KBM-7 (cell line): ENCODE measurements at places on chromosomes 16 and 17.

GRCh38 chr17:2057760-2058585 lies 3.1 kb downstream of the HIC1 start:
- DNase-seq = no peak

DNA sequence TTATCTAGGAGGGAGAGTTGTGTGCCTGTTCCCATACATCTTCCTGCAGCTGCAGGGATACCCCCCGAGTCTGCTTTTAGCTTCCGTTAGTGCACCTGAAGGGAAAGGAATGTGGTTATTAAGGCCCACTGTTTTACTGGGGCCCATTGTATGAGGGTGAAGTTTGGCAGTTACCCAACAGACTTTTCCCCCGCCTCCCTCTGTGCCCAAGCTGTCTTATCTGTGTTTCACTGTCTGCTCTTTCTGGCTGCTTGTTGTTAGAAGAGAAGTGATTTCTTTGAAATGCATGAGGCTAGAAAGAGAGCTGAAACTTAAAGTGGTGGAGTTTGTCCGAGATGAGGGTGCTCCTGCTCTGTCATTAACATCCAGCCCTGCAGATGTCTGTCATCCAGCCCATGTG lies 7.4 kb upstream of the OR1A2 start:
- DNase-seq = no peak

GRCh38 chr17:47077576-47077975 lies 98.5 kb upstream of the RPRML start:
- DNase-seq = no peak

GRCh38 chr16:17368446-17368845 lies 102.3 kb downstream of the XYLT1 start:
- no peak for DNase-seq

- DNase-seq = peak; percentile 55
These were observed 1.1 kb upstream of the STUB1 start for GRCh38 chr16:678858-679813.

- DNase-seq = no peak
These were observed 1400.1 kb downstream of the CDH8 start for GRCh38 chr16:60636117-60636516.

DNA sequence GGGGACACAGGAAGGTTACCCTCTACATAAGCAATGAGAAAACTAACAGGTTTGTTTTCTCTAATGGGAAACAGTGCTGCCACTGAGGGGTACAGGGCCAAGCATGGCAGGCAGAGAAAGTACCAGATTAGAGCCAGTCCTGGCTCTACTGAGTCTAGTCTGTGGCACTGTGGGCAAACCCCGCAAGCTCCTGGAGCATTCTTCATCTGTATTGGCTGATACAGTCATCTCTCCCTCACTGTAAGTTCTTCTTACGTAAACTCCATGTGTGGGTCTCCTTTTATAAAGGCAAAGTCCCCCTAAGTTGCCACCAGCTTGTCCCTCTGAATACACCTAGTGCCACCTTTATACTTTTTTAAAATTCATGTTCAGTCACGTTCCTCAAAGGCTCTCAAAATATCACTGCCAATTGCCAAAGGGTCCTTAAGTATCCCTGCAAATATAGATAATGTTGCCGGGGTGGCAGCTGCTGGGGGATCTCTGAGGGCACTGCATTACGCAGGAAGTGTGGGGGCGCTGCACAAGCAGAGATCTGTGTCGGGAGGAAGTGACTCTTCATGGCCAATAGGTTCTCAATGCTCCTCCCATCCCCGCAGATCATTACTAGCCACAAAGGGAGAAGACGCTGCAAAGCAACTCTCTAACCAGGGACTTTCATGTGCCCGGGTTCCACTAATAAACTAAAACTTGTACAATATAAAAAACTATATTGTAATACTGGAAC lies 18.8 kb downstream of the XPO6 start:
- DNase-seq = peak; percentile 75

DNA sequence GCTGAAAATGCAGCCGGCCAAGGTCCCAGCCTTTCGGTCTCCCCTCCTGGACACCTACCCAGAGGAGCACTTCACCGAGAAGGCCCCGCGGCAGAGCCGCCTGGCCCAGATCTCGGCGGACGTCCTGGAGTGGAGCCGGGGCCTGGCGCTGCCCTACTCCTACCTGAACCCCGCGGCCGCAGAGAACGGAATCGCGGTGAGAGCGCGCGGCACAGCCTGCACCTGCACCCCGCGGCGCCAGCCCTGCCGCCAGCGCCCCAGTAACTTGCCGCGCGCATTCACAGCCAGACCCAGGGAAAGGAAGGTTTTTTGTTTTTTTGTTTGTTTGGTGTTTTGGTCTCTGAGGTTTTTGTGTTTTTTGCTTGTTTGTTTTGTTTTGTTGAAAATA lies 15.2 kb downstream of the ALOX12B start:
- DNase-seq = no peak

DNA sequence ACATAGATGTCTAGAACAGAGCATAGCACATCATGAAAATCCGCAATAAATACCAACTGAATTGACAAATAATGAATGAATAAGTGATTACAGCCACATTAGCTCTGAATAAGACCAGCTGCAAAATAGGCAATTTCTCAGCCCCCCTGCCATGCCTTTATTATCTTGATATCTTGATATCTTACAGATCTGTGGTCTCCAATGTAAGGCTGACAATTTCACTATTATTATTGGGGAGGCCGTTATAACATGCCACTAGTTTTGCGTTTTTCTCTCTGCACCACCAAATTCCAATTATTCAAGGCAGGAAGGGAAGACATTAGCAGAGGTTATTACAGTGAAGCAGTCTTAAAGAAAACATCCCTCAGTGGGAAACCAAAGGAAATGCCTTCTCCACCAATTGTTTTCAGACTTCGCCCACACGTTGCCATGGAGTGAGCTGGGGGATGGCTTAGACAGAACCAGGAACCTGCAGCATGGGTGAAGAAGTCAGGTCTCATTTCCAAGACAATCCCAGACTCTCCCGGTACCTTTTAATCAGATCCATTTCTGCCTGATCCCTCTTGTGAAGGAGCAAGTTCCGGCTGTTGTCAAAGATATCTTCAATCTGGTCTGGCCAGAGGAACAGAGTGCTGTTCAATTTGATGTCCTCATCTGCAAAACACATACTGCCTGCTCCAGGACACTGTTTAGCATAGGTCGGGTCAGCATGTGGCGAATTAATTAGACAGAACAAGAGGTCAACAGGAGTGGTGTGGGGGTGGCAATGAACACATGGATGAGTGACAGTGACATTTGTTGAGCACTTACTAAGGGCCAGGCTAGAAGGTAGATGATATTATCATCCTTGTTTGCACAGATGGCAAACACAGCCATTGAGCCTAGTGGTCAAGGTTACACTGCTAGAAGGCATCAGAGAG lies 46.4 kb downstream of the DNAH3 start:
- DNase-seq = peak; percentile 52

DNA sequence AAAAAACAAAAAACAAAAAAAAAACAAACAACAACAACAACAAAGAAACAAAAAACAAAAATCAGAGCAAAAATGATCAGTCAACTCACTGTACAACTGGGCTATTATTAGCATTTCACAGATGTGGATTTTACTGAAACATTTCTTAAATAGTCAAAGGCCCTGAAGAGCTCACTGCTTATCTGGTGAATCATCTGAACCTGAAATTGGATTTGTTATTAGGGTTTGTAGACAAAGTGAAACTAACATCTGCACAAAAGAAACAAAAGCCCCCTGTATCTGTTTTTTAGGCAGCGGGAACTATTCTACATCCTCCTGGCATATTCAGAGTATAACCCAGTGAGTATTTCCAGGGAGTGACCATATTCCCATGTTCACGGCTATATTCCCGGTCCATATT lies 32.6 kb upstream of the KSR1 start:
- DNase-seq = no peak

DNA sequence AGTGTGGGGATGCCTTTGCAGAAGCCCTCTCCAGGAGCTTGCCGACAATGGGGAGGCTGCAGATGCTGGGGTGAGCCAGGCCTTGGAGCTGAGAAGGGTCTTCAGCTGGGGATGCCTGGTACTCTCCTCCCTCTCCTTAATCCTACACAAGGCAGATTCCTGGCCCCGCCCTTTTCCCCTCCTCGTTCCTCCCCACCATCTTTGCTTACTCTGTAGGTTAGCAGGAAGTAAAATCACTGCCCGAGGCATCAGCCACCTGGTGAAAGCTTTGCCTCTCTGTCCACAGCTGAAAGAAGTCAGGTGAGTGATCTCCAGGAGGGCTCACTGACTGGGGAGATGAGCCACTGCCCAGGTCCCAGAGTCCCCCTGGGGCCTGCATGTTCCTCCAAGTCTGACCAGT lies 38.7 kb downstream of the NLRC5 start:
- no peak for DNase-seq

GRCh38 chr16:30619202-30619601 lies 9.0 kb upstream of the ZNF689 start:
- DNase-seq = no peak

DNA sequence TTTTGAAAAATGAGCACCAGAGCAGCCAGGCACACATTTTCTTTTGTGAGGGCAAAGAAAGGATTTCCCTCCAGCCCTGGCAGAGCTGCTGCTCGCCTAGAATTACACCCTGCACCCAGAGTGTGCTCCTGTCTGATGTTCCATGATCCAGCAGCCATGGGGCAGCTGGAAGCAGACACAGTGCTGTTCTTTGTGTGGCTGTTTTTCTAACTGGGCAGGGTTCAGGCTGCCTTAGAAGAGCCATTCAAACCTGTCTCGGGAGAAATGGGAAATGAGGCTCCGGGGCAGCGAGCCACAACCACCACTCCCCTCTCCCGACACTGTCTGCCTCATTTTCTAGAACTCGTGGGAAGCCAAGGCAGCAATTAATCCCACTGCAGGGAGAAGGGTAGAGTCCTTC lies 28.9 kb downstream of the LITAF start:
- DNase-seq = no peak

DNA sequence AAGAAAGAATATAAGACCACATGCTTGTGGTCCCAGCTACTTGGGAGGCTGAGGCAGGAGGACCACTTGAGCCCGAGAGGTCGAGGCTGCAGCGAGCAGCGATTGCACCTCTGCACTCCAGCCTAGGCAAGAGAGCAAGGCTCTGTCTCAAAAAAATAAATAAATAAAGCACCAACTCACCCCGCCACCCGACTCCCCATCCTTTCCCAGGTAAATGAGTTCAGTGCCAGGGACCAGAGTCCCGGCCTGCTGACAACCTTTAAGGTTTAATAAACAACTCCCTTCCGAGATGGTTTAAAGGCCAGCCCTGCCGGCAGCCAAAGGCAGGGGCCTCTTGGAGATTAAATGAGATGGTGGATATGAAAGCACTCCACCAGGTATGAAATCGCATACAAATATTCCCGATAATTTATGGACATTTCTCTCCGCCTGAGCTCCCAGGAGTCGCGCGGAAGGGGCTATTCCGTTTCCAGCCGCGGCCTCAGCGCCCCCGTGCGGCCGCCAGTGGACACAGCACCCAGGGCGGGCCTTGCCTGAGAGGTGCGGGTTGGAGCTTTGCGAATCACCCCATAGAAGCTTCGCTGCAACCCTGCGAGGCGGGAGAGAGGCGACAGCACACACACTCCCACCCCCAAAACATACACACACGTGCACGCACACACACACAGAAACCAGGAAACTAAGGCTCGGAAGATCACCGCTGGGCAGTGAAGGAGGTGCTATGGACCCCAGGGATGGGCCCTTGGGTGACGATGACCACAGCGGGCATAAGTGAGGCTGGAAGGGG lies 4.0 kb upstream of the RPL38 start:
- DNase-seq = peak; percentile 75

DNA sequence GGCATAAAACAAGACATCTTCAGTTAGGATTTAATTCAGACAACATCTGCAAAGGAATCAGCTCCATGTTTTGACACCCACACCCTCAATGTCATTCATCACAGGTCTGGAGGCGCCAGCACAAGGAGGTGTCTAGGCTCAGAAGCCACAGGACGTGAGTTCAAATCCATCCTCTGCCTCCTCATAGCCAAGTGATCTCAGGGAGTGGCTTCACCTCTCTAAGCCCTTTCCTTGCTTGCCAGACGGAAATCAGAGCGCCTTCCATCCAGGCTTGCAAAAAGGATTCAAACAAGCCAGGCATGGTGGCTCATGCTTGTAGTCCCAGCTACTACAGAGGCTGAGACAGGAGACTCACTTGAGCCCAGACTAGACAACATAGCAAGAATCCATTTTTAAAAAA lies 84.6 kb downstream of the GSG1L start:
- no peak for DNase-seq

DNA sequence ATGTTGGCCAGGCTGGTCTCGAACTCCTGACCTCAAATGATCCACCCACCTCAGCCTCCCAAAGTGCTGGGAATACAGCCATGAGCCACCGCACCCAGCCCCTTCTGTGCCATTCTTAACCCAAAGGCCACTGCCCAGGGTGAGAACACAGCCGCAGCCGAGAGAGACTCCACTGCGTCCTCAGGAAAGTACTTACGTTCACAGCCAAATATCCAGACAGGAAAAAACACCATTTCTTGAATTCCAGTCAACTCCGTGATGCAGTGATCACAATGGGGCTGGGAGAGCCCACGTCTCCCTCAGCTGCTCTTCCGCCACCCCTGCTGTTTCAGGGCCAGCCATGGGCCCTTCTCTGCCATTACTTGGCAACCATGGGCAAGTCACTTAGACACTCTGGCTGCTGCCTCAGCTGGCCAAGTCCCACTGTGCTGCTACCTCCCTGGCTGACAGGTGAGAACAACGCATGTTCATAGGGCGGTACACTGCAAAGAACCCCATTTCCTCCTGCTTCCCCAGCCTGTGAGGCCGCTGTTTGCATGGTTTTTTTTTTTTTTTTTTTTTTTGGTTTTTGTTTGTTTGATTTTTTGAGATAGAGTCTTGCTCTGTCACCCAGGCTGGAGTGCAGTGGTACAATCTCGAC lies 4.3 kb downstream of the CDIP1 start:
- DNase-seq = no peak

DNA sequence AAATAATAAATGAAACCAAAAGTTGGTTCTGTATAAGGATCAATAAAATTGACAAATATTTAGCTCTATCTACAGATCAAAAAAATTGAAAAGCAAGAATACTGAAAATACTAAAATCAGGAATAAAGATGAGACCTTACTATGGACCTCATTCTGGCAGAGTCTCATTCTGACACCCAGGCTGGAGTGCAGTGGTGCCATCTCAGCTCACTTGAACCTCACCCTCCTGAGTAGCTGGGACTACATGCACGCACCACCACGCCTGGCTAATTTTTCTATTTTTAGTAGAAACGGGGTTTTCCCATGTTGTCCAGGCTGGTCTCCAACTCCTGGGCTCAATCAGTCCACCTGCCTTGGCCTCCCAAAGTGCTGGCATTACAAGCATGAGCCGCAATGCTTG lies 22.0 kb upstream of the KREMEN2 start:
- no peak for DNase-seq

GRCh38 chr17:55546481-55546880 lies 35.2 kb upstream of the SMIM36 start:
- DNase-seq = no peak

GRCh38 chr17:82058230-82058854 lies 6.6 kb downstream of the GPS1 start:
- DNase-seq = no peak

DNA sequence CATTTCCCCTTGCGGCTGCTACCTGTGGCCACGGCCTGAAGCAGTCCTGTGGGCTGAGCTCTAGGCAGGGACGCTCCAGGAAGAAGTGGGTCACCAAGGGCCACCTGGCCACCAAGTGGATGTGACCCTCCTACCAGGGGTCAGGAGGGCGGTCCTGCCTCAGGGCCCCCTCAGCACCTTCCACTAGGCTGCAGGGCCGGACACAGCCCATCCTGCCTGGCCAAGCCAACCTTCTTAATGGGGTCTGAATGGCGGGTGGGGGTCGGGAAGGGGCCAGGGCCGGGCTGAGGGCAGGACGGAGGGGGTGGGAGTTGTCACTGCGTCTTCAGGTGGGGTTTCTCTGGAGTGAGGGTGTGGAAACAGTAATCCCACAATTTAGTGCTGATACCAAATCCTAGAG lies 13.2 kb upstream of the MLKL start:
- no peak for DNase-seq

GRCh38 chr16:86424985-86425384 lies 85.3 kb upstream of the FOXF1 start:
- no peak for DNase-seq
